ENCODE measurements at places on chromosomes 12 and 14.

DNA sequence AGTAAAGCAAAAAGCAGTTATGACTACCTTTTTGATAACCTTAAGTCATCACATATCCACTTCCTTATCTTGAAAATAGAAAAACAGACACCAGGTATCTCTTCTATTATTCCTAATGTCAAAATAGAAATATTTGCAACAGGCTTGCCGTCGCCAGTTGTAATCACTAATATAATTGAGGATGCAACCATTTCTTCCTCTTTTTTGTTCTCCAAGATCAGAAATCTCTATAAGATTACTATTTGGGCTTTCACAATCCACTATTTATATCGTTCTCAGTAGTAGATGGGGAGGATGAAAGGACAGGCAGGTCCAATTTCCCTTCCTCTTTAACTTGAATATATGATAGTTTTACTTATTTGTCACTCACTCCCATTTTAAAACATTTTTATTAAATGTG, 130.2 kb upstream of the HMGA2 start:
- DNase-seq, result no peak

GRCh38 chr12:45273717-45274271, 57.9 kb downstream of the ANO6 start:
- no peak for DNase-seq

GRCh38 chr14:101025131-101025530, 121.6 kb upstream of the RTL1 start:
- no peak for DNase-seq

DNA sequence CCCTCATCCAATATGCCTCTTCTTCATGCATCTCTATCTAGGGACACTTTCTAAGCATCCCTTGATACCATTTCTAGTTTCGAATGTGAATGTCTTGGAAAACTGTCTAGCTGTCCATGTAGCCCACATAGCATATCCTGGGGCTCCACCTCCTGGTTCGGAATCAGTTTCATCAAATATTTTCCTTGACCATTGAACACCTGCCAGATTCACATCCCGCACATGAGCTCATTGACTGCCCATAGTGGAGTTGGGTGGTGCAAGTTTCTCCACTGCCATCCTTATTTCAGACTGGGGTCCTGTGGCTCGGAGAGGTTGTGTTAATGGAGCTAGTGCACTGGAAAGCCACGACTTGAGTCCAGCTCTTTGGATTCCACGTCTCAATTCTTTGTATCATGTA, 58.6 kb upstream of the TMEM263 start:
- DNase-seq, result no peak

DNA sequence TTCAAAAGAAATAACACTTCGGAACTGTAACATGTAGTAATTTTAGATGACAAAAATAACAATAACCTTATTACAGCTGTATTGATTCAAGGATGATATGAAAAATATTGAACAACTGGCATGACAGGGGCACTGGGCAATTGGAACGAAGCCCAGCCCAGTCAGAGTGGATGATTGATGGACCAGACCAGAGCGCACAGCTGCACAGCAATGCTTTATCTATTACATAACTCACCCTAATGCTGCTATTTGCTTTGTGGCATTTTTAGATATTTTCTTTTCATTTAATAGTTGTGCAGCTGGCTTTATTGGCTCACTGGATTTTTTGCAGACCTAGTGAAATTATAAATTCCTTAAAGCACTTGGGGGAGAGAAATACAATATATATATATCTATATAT, 26.9 kb upstream of the FERMT2 start:
- no peak for DNase-seq

DNA sequence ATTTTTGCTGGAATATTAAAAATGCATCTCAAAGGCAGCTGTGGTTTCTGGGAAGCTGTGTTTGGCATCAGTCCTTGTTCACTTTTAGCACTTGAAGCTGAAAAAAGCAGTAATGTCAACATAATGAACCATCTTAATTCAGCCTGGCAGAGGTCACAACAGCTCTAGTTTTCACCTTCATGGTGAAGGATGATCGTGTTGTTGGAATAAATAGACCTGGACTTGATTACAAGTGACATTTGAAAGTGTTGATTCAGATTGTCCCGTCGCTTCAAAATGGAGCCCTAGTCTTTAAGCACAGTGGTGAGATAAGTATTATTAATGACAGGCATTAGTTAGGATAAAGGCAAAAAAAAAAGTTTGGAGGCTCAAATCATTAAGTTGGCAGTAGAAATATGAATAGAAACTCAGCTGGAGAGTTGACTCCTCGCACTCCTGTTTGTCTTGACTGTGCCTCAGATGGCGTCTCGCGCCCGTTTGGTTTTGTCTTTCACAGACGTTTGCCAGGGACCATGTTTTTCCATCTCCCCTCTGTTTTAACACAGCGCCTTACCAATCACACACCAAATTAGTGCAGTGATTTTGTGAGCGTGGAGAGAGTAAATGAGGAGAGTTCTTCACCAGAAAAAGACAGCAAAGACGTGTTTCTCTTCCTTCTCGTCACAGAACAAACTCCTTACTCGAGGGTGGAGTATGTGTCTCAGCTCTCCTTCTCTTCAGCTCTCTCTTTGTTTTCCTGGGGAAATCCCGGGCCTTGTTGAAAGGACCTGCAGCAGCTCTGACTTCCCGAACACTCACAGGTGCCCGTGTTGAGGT, 53.4 kb upstream of the MMP17 start:
- no peak for DNase-seq

DNA sequence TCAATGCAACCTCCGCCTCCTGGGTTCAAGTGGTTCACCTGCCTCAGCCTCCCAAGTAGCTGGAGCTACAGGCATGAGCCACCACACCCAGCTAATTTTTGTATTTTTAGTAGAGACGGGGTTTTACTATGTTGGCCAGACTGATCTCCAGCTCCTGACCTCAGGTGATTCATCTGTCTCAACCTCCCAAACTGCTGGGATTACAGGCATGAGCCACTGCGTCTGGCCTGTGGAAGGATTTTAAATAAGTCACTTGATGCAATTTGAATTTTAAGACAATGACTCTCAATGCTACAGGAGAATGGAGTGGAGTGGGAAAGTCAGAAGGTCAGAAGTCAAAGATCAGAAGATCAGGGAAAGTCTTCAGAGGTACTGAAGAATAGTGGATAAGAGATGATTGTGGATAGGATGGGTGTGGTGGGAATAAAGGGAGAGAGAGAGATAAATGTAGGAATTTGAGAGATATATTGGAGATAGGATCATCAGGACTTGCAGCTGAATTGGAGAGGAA, 15.4 kb downstream of the TMEM52B start:
- no peak for DNase-seq

GRCh38 chr12:83603106-83603505, 916.4 kb downstream of the TMTC2 start:
- DNase-seq, result no peak

DNA sequence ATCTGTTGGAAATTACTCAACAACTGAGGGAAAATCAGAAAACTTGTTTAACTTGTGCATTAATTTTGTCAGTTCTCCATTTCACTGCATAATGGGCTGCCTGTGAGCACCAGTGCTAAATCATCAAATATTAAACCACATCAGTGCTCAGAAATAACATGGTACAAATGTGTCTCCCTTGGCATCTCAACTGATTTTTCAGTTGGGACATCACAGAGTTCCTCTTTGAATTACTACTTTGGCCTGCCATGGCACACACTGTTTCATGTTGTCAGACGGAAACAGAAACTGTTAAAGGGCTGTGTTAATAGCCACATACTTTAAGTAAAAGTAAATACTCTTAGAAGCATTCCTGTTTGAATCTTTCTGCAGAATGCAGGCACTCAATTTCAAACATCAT, 42.1 kb upstream of the STRN3 start:
- no peak for DNase-seq

DNA sequence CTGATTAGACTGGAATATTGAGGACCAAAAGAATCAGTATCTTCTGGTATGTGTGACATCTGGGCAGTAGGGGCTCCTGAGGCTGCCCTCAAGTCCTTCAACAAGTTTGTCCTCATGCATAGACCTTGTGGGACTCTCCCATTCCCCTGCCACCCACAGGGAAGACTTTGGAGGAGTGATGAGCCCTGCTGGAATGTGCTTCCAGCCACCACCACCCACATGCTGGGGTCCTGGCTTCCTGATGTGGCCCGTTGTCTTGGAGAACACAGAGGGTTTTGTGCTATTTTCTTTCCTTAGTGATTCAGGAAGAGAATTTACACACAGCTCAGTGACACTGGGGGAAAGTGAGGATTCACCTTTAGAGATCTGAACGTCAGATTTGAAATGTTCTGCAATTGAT, 29.2 kb upstream of the SEL1L start:
- DNase-seq, result no peak

DNA sequence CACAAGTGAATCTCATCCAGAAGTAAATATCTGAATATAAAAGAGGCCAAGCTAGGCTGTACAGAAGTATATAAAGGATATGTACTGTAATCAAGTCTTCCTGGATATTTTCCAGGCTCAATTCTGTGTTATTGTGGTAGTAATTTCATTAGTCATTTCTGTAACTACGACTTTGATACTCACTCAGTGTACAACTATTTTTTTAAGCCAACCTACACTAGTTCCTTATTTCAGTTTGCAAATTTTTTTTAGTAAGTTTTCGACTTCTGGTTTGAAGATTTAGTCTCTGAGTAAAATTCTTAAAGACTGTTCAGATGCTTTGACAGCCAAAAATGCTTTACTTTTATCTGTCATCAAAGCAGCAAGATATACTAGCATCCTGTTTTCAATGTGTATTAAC, 130.8 kb downstream of the CAPZA3 start:
- no peak for DNase-seq

GRCh38 chr12:100404769-100405407, 48.0 kb downstream of the SLC17A8 start:
- DNase-seq, result no peak

Measured in stimulated activated CD4-positive, alpha-beta T cell treated with anti-CD3 and anti-CD28 coated beads, TNF-alpha, amount 100 ng/mL, for 4 hours (primary cell).